ENCODE measurements at places on chromosomes 13 and 19.

DNA sequence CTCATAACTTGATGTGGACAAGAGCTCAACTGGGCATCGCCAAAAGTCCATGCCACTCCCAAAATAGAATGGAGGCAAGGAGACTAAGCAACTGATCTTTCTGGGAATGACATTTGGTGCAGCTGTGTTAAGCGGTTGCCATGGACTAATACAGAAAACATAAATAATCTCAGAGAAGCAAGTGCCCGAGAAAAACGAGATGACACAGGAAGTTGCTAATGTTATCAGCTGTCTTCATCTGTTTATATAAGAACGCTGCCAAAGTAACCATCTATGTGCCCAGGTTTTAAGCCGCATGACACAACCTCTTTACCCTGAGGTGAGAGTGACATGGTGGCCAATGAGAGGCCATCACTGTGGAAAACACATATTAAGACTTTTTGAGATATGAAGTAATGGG is 54.9 kb upstream of the SACS start:
- no peak for DNase-seq

DNA sequence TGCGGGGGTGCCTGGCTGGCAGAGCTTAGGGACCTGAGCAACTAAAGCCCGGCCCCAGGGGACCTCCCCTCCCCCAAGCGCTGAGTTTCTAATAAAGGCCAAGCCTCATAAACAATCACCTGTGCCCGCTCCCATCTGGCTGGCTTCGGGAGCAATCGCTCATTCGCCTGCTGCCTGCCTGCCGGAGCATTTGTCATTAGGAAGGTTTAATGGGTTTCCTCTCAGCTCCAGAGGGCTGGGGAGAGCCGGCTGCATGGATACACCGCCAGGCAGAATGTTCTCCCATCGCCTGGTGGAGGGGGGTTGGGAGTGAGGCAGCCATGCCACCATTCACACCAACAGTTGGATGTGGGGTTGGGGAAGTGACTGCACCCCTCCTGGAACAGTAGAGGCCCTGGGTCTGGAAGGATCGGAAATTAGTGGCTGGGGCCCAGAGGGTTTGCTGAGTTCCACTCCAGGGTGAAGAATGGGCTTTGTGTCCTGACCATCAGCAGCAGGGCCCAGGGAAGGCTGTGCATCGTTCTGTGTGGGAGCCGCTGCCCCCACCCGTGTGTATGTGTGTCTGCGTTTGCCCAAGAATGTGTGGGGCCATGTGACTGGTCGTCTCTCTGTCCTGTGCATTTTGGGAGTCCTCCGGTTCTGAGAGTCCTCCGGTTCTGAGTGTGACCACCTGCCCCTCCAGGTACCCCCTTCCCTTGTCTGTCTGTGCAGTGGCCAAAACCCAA is 15.3 kb downstream of the PIN1 start:
- DNase-seq, result no peak

DNA sequence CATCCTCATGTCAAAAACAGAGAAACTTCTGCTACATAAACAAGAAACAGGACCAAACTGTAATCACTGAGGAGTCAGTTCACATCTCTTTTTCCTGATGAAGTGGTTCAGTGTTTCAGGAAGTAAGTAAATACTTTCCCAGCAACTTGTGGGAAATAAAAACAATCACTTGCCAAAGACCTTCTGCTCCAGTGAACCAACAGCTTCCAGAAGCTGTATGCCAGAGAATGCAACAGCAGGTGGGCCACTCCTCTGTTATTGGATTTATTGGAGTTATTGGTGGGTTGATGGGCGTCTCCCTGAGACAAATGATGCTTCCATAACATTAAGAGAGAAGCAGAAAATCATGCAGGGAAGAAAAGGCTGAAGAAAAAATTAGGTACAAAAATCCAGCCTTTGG is 9.9 kb downstream of the SLC6A16 start:
- DNase-seq, result no peak

DNA sequence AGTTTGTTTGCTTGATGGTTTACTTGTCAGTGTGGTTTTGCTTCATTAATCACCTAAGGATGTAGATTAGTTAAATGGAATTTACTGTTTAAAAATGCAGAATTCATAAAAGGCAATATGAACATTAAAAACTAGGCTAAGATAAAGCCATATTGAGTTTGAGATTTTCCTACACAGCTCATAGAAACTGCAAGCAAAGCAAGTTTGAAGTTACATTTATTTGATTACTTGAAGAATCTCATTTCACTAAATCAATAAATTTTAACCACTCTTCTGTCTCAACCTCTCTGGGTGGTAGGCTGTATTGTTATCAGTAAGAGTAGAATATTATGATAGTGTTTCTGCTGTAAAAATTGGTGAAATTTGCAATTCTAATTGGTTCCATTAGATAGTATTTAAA is 1180.7 kb upstream of the SLC10A2 start:
- no peak for DNase-seq

DNA sequence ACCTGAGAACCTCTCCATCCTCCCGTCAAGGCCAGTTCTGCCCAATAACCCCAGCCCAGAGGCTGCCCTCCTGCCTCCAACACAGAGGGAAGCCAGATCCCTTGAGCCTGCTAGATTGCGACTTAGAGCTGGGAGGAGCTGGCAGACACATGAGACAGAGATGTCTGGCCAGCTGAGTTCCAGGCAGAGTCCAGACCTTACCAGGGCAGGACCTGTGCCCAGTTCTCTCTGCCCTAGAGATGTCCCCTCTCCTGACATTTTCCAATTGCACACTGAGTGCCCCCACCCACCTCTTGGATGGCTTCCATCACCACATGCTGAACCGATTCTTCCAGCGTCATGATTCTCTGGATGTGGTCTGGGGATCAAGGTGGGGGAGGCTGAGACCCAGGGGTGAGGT is 3.0 kb downstream of the HOOK2 start:
- no peak for DNase-seq

- no peak for DNase-seq
These were observed 40.5 kb upstream of the XPO4 start for GRCh38 chr13:20942938-20943559.

DNA sequence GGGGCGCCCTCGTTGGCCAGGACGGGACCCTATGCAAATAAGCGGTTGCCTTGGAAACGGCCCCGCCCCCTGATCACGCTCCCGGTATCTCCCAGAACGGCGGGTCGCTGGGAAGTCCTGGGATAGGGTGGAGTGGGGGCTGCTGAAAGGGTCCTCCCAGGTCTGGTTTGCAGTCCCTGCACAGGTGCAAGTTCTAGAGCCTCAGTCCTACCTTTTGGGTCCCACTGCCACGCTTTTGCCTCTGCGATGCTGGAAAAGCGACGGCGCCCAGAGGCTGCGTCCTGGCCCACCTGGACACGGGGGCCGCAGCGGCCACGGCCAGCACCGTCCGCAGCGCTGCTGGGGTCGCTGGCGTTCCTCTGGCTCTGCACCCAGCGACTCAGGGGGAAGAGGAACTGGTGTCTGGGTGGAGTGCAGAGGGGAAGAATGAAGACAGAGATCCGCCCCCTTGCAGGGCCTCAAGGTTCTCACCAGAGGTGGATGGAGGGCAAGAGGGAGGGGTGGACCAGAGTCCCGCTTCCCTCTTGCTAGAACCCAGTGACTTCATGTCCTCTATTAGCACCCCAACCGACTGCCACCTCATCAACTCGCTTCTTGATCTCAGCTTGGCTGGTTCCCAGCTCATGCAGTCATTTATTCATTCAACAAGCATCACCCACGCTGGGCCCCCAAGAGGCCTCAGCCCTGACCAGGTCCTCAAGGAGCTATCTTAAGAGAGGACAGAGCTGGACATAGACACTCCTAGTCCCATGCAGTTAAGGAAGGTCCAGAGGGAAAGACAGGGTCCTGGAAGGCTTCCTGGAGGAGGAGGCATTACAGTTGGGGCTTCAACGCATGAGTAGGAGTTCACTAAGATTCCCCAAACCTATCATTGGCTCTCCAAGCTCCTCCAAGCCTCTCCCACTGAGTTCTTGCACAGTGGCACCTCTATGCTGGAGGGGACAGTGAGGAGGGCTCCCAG is at the start of gene LRRC25:
Gene LRRC25 (minus strand): TSS at position 381 of the 961 bp plus-strand sequence. CDS start 659 bp downstream, outside the sequence.
- DNase-seq, result no peak

DNA sequence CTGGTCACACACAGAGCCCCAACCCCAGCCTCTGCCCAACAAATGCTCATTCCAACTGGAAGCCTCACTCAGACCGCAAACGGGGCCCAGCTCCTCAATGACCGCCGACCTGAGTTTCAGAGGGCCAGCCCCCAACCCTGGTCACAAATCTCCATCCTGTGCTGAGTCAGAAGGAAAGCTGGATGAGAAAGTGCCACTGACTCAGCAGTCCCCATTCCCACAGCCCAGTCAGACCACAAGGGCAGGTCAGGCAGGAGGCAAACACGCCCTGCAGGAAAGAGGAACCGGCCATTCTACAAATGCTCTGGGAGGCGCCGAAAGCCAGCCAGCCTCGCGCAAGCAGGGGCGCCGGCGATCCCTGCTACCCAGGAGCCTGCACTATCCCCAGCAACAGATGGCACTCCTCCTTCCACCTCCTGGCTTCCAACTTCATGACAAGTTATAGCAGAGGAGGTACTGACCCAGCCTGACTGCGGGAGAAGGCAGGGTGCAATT is 14.1 kb upstream of the PRKD2 start:
- no peak for DNase-seq

GRCh38 chr13:28357911-28358433 is 137.0 kb downstream of the FLT1 start:
- DNase-seq, result no peak

- DNase-seq, result no peak
These were observed 13.0 kb upstream of the AP1M2 start for GRCh38 chr19:10600149-10600548.

- DNase-seq, result no peak
These were observed 71.4 kb downstream of the DGKH start for GRCh38 chr13:42119875-42120274.

GRCh38 chr19:50893047-50893736 is 18.0 kb downstream of the KLK4 start:
- no peak for DNase-seq

DNA sequence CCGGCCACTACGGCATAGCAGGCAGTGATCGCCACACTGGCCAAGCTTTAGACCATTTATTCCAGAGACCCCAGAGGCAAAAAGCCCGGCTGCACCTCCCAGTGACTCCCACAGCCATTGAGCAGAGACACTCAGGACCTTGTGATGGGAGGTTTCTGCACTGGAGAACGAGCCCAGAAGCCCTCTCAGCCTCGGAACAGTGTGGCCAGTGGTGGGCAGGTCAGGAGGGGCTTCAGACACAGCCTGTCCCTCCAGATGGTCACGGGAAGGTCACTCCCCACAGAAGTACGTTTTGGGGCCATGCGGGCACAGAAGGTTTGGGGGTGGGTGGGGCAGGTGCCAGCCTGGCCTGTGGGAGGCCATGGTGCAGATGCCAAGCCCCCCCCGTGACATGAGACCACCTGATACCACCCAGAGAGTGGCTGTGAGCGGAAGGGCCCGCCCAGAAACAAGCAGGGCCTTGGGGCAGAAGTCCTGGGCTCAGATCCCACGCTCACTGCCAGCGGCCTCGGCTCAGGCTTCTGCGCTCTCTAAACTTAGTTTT is 599 bp upstream of the F10 start:
- no peak for DNase-seq

DNA sequence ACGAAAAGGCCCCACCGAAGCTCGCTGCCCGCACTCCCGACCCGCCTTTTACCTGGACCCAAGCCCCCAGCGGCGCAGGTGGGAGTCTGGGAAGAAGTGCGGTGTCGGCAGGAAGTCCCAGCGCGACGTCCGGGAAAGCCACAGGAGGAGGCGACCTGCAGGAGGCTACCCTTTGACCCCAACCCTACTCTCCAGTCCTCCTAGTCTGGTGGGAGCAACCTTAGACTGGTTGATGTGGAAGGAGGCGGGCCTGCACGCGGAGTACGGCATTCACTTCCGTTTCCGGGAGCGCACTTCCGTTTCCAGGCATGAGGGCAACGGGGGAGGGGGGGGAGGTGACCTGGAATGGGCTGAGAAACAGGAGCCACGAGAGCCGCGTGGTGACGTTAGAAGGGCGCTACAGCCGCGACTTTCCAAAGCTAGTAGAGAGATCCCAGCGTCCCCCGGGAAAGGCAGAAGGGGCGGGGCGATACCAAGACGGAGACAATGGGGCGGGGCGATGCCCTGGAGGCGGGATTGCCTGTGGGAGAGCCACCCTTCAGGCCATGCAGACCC is 28.5 kb downstream of the ZNF266 start:
- peak; percentile 0 for DNase-seq

DNA sequence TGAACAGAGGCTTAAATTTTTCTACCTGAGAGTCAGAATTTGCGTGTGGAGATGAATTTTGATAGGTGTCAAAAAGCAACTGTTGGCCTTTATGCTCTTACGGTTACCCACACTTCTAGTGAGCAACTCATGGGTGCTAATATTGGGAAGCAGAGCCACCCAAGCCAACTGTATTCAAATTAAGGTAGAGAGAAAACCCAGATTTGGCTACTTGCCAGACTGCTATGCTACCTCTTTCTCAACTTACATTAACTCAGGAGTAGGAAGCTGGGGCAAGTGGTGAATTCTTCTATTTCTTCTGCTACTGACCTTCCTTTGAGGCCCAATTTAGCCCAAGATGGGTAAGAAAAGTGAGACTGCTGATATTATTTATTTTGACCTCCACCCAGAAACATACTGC is 83.9 kb downstream of the OLFM4 start:
- no peak for DNase-seq

GRCh38 chr19:29952646-29953045 is 10.6 kb downstream of the URI1 start:
- no peak for DNase-seq

DNA sequence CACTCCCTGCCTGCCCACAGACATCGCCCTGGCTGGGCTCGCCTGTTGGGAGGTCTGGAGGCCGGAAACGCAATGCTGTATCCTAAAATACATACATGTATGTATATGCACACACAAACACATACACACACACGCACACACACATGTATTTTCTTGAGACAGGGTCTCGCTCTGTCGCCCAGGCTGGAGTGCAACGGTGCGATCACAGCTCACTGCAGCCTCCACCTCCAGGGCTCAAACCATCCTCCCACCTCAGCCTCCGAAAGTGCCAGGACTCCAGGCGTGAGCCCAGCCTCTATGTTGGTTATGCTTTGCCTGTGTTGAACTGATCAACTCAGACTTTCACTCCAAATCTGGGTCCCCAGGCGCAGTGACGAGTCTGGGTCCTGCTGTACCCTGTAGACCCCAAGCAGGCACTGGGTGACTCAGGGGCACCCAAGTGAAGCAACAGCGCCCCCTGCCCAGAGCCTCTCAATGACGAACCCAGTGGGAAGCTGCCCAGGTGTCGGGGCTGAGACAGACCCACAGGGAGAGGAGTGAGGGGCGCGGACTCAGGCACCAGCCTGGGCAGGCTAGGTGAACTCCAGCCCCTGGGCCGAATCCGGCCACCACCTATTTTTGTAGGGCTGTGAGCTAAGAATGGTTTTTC is 27.4 kb upstream of the CACTIN start:
- no peak for DNase-seq

Data from stimulated activated CD4-positive, alpha-beta T cell treated with anti-CD3 and anti-CD28 coated beads, TNF-alpha, amount 100 ng/mL, for 1 hour (primary cell).